ENCODE measurements at places on chromosomes 6 and 20.

- no peak for DNase-seq
Observed at GRCh38 chr6:158894193-158894592, 75.0 kb upstream of the EZR start.

DNA sequence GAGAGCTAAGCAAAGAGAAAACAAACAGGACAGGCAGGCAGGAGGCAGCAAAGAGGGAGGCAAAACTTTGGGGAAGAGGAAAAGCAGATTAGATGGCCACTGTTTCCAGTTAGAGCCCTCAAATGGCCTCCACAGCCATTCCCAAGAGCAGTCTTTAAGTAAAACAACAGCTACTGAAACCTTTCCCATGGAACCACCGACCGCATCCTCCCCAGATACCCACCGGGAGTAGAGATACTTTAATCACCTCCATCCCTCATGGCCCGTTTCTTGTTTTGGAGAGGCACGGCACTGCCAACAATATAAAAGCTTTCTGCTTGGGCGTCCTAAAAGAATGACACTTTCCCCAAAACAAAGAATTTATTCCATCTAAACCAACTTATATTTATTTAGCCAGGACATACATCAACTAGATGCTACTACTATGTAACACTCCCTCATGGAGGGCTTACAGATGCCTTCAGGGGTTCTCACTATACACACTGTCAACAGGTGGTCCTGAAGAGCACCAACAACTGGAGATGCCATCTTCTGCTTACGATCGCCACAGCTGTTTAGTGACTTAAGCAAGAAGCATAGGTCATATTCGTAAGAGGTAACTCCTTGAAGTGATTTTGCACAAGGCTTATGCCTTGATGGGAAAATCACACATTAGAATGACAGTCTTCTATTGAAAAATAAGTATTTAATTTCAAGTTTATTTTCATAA is 43.4 kb downstream of the CNKSR3 start:
- DNase-seq = no peak

GRCh38 chr6:16687045-16687444 is 74.2 kb downstream of the ATXN1 start:
- no peak for DNase-seq

GRCh38 chr6:144305985-144306384 is 20.9 kb downstream of the UTRN start:
- DNase-seq = no peak

GRCh38 chr6:41135062-41135832 is 18.9 kb downstream of the TREML1 start:
- no peak for DNase-seq

- DNase-seq = no peak
Observed at GRCh38 chr6:87789198-87789899, 87.3 kb upstream of the AKIRIN2 start.
